Left lobe of liver (tissue), 2 donors: ENCODE measurements at places on chromosomes 4 and X.

- DNase-seq = no peak
Observed at GRCh38 chrX:110491846-110492620, 133.4 kb downstream of the RTL9 start.

GRCh38 chr4:151202381-151202780, 74.6 kb upstream of the PRSS48 start:
- no peak for DNase-seq

DNA sequence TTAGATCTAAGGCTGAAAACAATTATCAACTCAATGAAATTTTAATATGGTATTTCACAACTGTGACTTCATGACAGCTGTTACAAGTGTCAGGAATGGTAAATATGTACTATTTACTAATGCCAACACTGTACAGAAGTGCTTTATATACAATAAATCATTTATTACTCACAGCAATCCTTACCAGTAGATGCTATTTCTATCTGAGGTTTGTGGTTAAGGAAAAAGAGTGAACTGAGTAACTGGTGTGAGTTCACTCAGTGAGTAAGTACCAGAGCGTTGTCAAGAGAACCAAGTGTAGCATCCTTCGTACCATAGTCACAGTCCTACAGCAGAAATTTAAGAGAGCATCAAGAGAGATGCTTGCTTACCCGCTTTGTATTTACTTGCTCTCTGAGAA, 23.3 kb downstream of the MTHFD2L start:
- DNase-seq = no peak

GRCh38 chrX:150869450-150869849, 29.0 kb downstream of the CD99L2 start:
- no peak for DNase-seq

- DNase-seq = no peak
Observed at GRCh38 chr4:56148428-56148827, 199.7 kb downstream of the CEP135 start.

- DNase-seq = no peak
Observed at GRCh38 chr4:89400287-89401035, 92.9 kb upstream of the GPRIN3 start.

DNA sequence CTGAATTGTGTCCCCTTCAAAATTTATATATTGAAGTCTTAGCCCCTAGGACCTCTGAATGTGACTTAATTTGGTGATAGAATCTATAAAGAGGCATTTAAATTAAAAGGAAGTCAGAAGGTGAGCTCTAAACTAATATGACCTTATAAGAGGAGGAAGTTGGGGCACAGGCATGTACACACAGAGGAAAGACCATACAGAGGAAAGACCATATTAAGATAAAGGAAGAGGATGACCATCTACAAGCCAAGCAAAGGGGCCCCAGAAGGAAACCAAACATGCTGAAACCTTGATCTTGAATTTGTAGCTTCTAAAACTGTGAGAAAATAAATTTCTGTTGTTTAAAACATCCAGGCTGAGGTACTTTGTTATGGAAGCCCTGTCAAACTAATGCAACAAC, 26.9 kb upstream of the CYBB start:
- no peak for DNase-seq

GRCh38 chr4:81914623-81915022, 442.9 kb upstream of the RASGEF1B start:
- no peak for DNase-seq

DNA sequence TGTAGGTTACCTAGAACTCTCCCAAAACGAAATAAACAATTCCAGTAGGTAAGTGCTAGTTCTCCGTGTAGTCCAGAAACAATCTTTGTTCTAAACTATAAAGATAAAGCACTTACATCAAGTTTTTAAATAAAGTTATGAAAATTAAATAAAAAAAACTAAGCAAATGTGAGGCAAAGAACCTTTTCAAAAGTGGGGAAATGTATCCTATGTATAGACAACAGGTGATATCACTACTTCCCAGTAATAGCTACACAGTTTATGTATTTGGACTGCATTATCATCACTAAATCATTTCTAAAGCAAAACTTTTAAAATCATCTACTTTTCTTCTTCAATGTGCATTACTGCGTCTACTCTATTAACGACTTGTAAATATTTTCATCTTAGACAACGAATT, 2.0 kb downstream of the YTHDC1 start:
- no peak for DNase-seq

- DNase-seq = no peak
Observed at GRCh38 chrX:43618366-43619205, 37.5 kb upstream of the MAOA start.

DNA sequence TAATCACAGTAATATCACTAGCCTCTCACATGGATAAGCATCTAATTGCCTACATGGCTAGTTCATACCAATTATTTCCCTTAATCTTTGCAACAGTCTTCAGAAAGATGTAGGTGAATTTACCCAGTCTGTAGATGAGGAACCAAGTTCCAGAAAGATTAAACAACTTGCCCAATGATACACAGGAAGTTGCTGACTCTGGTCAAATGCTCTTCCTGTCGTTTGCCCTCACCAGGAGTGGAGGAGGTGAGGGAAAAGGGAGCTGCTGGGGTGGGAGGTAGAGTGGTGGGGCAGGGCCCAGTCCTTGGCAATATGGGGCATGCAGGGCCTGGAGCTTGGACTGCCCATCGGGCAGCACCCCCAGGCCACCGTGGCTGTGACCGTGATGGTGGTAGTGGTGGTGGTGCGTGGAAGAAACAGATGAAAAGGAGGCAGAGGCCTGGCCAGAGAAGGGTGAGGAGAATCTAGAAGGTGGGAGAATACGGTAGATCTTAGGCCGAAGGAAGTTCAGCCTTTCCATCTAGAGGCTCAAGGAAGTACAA, 2.3 kb upstream of the KDM5C start:
- DNase-seq = no peak

DNA sequence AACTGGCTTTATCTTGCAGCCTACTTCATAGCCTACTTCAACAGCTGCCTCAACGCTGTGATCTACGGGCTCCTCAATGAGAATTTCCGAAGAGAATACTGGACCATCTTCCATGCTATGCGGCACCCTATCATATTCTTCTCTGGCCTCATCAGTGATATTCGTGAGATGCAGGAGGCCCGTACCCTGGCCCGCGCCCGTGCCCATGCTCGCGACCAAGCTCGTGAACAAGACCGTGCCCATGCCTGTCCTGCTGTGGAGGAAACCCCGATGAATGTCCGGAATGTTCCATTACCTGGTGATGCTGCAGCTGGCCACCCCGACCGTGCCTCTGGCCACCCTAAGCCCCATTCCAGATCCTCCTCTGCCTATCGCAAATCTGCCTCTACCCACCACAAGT, 4.0 kb downstream of the GPR50 start:
- DNase-seq = no peak

DNA sequence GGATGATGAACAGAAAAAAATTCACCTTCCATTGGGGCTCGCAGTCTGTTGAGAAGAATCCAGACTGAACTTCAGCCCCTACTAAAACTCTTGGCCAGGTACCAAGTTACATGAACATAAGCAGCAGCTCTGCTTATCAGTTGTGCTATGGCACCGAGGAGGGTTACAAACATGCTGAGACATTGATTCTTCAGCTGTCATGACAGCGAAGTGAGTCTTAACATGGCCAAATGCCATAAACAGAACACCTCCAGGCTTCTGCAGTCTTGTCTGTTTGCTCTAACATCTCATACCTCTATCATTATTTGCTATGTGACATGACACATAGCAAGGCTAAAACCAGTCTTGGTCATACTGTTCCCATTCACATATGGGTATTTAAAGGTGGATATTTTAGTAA, 521.5 kb downstream of the GRID2 start:
- no peak for DNase-seq
